ENCODE measurements at places on chromosomes 3 and 15.
A peak's percentile ranks its signal among the peaks of the same experiment; 100 is the strongest.

GRCh38 chr3:29310865-29311264 lies 30.0 kb downstream of the RBMS3 start:
- DNase-seq = no peak

DNA sequence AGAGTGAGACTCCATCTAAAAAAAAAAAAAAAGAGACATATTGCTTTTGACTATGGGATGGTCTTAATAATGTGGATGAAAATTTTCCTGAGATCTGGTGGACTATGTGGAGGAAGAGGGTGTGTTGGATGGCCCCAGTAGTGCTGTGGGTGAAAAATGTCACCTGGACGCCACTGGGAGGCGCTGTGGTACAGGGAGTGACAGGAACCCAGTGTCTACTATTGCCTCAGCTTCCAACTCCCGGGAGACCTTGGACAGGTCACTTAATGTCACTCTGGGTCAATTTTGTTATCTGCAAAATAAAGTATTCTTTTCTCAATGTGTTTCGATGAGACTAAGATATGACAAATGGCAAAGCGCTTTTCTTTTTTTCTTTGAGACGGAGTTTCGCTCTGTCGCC lies 27.7 kb upstream of the DCP1A start:
- DNase-seq = peak; percentile 16

- peak; percentile 26 for DNase-seq
These were observed 277.9 kb upstream of the SEMA6D start for GRCh38 chr15:47439146-47440111.

DNA sequence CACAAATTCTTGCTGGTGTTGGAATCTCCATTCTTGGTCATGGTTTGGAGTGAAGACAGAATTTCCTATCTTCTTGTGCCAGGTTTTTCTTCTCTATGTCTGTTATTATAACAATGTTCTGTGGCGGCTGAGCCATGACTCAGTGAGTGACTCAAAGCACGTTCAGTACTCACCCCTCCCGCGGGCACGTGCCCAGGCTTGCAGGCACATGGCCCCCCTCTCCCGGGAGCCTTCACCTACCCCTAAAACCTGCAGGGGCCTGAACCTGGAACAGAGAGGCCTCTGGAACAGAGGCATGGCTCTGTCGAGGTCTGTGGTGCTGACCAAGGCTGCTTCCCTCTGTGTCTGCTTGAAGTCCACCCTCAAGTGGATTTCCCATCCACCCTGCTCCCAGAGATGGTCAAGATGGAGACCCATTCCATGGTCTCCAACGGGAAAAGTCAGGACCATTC lies 27.6 kb downstream of the PLXNB1 start:
- DNase-seq = no peak

DNA sequence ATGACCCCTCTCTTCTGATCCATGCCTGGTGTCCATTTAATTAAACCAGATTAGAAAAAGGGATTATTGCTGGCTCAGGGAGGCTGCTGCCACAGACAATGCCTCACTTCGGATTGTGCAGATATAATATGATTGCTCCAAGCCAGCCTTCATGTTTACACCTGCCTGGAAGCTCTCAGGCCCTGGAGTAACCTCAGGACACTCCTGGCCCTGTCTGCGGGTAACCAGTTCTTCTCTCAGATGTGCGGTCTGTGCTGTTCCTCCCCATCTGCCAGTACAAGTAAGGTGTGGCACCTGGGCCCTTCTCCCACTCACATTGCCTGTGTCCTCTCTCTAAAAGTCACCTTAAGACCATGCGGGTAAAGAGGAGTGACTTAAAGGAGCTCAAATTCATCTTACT lies 8.8 kb upstream of the GOLGA8J start:
- DNase-seq = no peak

DNA sequence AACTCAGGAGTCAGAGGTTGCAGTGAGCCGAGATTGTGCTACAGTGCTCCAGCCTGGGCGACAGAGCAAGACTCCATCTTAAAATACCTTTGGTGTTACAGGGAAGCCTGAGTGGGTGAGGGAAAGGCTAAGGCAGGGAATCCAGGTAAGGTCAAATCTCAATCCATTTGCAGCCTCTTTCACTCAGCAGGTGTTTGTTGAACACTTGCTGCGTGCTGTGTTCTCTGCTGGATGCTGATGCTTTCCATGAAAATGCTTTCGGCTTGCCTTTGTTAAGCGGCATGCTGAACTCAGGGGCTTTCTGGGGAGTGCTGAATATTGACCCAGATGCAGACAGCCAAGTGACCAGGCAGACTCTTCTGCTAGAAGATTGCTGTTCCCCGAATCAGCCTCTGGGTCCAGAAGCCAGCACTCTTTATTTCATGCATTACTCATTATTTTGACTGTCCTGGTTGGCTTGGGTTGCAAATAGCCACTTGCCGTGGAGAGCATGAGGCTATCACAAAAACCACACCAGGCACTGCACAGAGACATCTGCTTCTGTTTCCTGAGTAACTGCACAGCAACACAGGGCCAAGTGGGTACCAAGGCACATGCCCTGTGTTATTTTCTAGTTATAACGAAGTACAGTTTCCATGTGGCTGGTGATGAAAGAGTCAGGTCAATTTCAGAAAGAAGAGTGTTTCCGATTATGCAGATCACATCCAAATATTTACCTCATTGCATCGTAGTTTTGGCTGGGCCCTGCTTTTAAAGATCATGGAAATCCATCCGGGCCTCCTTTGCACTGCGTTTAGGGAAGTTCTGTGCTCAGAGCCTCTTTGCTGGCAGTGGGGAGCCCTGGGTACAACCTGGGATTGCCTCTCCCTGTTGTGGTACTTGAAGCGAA lies 88.6 kb downstream of the THSD4 start:
- DNase-seq = no peak

GRCh38 chr15:39251413-39252133 lies 329.3 kb upstream of the THBS1 start:
- DNase-seq = no peak

- no peak for DNase-seq
These were observed 186.5 kb downstream of the KLF13 start for GRCh38 chr15:31513178-31513577.

- peak; percentile 92 for DNase-seq
These were observed 78.0 kb upstream of the SLC25A36 start for GRCh38 chr3:140863580-140864009.

DNA sequence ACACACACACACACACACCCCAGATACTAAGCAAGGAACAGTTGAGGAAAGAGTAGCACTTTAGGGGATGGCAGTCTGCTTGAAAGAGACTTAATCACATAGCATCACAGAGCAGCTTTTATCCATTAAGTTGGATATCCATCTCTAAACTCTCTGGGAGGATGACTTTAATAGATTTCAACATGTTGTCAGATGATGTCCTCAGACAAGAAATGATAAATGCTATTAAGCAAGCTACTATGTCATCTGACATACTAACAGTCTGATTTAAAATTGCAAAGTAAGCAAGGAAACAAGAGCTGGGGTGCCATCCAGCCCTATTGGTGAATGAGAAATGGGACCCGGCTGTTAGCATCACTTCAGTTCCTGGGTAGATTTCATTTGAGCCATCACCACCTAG lies 136.9 kb downstream of the PLCL2 start:
- no peak for DNase-seq

DNA sequence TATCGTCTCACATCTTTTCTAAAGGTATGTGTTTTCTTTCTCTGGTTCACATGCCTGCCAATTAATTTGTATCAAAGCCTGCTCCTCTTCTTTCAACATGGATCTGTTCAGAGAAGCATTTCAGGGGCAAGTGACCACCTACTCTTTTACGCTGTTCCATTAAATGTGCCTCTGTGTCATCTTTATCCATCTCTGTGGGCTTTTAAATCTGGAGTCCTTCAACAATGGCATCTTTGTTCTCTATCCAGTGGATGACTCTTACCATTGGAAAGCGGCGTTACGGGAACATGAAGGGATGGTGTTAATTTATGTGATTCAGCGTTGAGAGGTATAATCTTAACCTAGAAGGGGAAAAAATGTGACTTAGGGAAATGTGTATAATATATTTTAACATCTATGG lies 92.7 kb upstream of the CFAP20DC start:
- no peak for DNase-seq

- DNase-seq = peak; percentile 68
These were observed 73.1 kb downstream of the SATB1 start for GRCh38 chr3:18351823-18352744.

DNA sequence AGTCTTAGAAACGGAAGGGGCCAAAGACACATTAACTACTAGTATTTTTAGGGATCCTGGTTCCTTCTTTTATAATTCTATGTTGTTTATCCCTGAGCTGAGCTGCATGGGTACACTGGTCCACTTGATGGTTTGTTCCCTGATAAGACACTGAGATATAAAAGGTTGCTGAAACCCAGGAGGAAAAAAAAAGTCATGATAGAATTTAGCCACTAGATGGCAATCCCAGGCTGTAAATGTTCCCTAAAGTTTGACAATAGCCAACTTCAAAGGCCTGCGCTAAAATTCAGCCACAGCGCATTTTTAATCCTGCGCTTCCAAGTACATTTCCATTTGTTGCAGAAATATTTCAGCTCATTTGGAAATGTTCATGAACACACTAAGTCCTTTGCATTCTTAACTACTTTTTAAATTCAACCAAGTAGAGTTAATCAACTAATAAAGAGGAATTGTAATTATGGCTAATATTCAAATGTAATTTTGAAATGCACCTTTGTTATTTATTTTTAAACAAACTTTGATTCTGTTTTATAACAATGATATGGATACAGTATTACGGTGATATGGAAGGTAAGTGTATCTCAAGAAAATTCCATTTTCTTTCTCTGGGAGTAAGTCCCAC lies 249.3 kb upstream of the FEZF2 start:
- DNase-seq = peak; percentile 92

GRCh38 chr3:2807514-2807913 lies 302.7 kb downstream of the IL5RA start:
- DNase-seq = no peak

GRCh38 chr15:57505056-57505715 lies 86.5 kb upstream of the MYZAP start:
- DNase-seq = no peak

GRCh38 chr3:164465172-164465571 lies 613.1 kb downstream of the SI start:
- no peak for DNase-seq

- no peak for DNase-seq
These were observed 28.9 kb downstream of the TPM1 start for GRCh38 chr15:63071288-63071909.

DNA sequence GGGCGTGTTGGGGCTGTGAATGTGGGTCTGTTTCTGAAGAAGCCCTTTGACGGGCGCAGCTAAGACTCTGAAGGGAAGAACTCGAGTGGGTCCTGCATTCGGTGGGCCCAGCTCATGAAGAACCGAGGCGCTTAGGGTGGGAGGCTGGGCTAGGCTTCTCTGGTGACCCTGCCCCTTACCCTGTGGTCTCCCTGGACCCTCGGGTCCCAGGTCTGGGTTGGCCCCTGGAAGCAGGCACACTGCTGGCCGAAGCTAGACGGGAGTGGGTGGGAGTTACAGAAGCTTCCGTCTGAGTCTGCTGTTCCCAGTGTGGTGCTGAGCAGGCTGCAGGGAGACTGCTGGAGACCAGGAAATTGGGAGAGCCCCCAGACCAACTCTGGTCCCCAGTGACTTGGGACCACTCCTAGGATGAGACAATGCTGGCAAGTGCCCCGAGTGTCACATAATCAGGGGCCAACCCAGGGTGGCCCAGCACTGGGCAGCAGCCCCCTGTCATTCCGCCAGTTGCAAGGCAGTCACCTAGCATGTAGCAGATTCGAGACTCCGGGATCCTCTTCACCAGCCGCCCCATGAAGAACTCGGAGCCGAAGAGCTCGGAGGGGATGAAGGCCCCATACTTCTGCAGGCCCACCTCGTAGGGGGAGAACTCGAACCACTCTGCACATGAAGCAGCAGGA lies 16.7 kb upstream of the EHD4 start:
- no peak for DNase-seq

DNA sequence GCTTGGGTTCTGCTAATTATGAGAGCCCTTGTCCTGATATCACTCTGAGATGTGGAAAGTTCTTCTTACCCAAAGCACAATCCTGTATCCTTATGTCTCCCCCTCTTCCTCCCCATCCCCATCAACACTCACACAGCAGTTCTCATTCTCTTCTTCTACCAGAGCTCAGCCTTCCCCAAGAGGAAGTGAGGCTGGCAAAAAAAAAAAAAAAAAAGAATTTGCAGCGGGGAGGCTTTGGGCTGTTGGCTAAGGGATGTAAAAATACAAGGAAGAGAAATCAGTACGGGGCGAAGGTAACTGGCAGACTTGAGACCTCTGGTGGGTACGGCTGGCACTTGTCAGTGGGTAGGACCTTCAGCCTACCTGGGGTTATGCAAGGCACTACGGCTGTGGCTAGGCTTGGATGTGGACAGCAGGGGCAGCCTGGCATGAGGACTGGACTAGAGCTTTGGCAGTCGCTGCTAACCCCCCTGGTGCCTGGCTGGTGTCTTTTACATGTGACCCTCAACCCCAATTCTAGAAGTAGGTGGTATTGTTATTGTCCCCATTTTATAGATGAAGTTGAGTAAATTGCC lies 5.4 kb downstream of the VIPR1 start:
- no peak for DNase-seq

GRCh38 chr3:147406028-147406931 lies at the start of gene ZIC4:
TSS of gene ZIC4 (minus strand) at chr3:147406543. CDS start at chr3:147402797, 3,746 bp downstream.
- DNase-seq = peak; percentile 81

DNA sequence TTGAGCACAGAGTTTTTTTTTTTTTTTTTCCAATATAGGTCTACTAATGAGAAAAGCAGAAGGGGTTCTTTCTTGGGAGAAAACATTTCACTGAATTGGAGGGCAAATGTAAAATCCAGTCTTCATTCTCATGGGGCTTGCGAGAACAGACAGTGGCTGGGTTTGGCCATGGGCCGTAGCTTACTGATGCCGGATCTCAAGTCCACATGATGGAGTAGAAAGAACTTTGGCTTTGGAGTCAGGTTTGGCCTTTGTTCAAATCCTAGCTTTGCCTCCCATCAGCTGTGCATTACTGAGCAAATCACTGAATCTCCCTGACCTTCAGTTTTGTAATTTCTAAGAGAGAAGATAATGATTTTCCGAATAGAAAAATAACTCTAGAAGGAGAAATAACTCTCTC lies 59.7 kb downstream of the LMCD1 start:
- no peak for DNase-seq

- peak; percentile 82 for DNase-seq
These were observed 14.8 kb upstream of the CYP11A1 start for GRCh38 chr15:74382004-74382816.

DNA sequence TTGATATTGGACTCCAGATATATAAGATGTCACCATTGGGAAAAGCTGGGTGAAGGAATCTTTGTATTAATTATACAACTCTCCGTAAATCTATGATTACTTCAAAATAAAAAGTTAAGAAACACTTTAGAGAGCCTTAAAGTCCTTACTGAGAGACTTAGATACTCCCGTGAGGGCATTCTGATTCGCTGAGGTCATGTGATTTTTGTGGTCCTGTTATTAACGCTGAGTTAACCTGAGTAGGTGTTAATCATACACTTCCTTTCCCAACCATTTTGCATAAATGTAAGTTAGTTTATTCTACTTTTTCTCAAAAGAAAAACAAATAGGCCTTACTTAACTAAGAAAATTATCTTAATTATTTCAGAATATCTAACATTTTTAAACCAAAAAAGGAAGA lies 67.1 kb upstream of the LMOD3 start:
- no peak for DNase-seq

- no peak for DNase-seq
These were observed 30.5 kb downstream of the CLASP2 start for GRCh38 chr3:33687406-33688010.

Data from brain (organoid and tissue), 16 donors.